CD4-positive, alpha-beta T cell treated with Interleukin-17A for 1 hour (primary cell): ENCODE measurements at places on chromosomes 16 and 17.

- no peak for DNase-seq
These were observed 62.5 kb downstream of the NQO1 start for GRCh38 chr16:69663846-69664245.

DNA sequence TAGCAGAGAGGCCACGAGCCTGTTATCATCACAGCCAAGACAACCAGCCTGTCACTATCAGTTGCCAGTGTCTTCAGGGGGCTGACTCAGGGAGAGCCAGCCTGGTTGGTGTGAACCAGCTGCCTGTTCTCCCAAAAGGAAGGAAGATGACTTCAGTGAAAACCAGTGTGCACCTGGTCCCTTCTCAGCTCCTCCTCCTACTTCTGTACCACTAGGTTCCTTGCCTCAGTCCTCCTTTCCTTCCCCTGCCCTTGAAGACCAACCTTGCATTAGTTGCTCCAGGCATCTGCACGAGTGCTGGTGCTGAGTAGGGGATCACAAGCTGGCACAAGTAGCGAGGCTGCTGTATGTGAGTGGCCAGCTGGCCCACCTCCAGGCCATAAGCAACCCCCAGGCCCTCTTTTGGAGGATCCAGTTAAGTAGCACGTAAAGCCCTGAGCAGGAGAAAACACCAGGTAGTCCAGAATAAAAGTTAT is 8.5 kb downstream of the TUBG1 start:
- no peak for DNase-seq

DNA sequence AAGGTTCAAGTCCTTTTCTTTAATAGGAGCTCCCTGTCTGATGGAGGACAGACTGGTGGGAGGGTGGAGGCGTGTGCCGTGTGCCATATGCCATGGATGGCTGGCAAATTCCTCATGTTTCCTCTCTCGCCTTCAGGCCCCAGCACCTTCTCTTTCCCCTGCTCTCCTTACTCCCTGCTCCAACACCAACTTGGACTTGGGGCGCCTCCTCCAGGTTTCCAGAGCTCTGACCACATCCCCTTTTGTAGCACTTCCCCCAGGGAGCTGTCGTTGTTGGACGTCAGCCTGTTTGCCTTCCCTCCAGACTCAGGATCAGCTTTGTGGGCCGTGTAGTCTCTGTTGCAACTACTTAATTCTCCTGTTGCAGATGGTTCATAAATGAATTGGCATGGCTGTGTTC is 30.7 kb downstream of the TMC7 start:
- DNase-seq, result no peak

GRCh38 chr17:72683506-72684404 is 408.7 kb downstream of the SLC39A11 start:
- no peak for DNase-seq

DNA sequence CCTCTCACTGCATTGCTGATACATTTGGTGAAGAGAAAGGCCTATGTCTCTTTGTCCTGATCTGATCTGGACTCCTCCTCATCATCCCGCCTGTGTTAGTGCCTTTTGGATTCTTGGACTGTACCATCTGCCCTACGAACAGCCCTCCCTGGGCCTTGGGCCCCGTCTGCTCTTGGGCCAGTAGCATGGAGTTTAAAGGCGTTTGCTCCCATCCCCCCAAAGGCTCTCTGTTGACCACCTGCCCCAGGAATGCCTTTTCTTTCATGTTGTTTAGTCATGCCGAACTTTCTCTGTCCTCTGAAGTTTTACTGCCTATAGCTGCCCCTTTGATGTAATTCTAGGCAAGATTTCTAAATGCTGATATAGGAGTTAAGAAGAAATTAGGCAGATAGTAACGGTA is 30.9 kb upstream of the MEAK7 start:
- no peak for DNase-seq

DNA sequence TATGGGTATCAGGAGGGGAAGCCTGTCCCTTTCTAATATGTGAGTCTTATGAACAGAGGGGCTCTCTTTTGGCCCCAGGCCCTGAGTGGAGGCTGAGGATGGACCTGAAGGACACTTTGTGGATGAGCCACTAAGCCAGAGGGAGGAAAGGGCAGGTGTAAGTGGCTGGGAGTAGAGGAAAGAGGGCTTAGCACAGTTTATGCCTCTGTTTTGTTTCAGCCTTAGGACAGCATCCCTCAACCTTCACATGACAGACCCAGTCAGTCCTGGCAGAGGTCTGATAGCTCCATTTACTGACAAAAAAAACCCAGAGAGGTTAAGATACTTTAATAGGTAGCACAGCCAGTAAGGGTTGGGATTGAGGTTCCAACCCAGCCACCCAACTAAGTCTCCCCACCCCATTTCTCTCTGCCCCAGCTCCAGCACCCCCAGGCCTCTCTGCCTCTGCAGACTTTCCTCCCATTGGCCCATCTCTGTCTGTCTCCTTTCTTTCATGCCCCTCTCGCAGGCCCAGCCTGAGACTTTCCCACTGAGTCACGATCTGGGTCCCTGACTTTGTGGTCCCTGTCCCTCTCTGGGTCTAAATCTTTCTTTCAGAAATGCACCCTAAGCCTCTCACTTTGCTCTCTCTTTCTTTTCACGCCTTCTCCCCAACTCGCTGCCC is 4.7 kb upstream of the TBX21 start:
- no peak for DNase-seq
